ENCODE measurements at places on chromosomes 3 and 15.

GRCh38 chr3:184222521-184222920 is 6.9 kb upstream of the VWA5B2 start:
- no peak for DNase-seq

GRCh38 chr3:185561374-185561943 is 9.1 kb upstream of the LIPH start:
- DNase-seq, result no peak

DNA sequence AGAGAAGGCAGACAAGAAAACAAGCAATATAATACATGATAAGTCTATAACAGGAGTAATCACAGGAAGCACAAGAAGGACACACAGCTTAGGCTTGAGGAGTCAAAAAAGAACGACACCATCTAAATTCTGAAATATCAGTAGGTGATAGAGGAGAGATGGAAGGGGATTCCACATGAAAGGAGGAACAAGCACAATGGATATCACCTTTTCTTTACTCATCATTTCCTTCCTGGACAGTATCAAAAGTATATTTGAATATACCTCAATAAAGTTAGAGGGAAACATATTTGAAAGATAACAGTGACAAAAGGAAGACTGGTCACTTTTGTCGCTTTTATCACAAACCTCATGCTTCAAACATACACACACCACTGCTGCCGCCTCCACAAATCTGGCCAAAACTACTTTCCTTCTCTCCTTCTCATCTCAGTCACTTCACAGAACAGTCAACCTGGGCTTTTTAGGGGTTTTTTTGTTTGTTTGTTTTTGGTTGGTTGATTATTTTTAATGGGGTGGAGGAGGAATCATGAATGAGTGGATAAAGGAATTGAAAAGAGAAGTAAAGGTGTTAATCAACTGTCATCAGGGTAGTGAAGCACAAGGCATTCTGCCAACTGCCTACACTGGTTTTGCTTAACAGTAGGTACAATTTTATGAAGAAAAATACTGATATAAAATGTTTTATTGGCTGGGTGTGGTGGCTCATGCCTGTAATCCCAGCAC is 18.5 kb downstream of the DENND4A start:
- no peak for DNase-seq

- DNase-seq, result no peak
Observed at GRCh38 chr15:57446393-57446792, 70.1 kb downstream of the CGNL1 start.

DNA sequence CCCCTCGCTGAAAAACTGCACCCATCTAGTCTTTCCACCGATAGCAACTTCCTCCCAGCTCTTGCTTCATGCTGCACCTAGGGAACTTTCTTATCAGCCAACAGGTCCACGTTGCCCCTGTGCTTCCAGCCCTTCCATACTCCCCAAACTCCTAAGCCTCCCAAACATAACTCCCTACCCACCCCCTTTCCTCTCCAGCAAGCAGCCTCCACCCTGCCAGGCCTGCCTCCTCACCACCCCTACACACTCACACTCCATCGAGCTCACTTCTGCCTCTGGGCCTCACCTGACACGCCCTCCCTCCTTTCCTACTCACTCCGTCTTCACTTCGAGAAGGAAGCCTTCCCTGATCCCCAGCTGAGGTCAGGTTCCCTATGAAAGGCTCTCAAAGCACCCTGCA is 8.1 kb downstream of the INSYN1 start:
- no peak for DNase-seq

GRCh38 chr3:10526366-10526765 is 21.0 kb upstream of the ATP2B2 start:
- DNase-seq, result no peak

GRCh38 chr3:171189394-171190080 is 163.0 kb upstream of the SLC2A2 start:
- no peak for DNase-seq

DNA sequence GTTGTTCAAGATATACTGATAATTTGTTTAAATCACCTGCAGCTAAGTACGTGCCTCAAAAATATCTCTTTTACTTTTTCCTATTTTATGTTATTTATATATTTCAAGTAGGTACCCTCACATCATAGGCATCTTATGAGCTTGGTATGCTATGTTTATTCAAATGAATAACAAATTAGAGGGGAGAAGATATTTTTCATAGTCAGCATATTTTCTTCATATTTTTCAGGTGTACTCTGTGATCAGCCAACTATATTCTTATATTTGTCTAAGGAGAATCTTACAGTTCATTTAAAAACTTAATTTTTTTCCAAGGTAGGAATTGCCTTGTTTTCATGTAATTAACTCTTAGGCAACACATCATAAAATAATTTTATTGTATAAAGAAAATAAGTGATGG is 421.1 kb upstream of the GRM7 start:
- no peak for DNase-seq

DNA sequence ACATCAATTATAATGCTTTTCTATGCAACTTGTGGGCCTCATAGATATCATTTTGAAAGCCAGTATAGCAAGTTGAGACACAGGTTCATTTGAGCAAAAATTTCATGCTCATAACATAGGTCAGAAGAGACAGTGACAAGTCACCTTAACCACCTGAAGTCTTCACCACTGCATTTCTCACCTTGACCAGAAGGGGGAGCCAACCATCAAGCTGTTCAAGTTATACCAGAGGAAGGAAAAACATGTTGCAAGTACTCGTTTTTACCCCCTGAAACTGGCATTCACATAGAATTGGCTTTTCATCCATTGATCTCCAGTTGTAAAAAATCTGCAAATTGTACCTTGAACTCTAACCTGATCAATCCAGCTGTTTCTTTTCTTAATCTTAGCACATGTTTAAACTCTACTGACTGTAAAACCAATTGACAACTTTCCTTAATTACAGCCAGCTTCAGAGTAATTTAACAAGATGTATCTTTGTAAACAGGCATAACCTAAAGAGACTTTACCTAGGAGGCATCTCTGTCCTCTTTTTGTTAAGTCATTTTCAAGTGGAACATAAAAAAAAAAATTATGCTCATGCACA is 1.4 kb downstream of the LMOD3 start:
- DNase-seq, result no peak

DNA sequence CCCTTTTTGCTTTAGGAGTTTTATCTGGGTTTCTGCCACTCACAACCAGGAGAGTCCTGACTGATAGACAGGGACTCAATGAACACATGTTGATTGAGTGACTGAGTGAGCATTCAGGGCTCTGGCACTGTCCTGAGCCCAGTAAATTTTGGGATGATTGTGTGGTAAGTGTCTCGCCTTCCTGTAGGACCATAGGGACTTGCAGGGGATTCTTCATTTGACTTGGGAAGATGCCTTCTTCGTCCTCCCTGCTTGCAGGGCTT is 22.3 kb upstream of the FLNB start:
- DNase-seq, result no peak

DNA sequence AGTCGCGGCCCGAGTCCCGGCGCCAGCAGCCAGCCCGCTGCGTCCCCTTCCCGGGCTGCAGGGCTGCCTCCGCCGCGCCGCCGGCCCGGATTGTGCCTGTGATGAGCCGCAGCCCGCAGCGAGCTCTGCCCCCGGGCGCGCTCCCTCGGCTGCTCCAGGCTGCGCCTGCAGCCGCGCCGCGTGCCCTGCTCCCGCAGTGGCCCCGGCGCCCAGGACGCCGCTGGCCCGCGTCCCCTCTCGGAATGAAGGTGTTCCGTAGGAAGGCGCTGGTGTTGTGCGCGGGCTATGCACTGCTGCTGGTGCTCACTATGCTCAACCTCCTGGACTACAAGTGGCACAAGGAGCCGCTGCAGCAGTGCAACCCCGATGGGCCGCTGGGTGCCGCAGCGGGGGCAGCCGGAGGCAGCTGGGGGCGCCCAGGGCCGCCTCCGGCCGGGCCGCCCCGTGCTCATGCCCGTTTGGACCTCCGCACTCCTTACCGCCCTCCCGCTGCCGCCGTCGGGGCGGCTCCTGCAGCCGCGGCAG is 1.2 kb downstream of the CHST2 start:
- DNase-seq, result no peak

- DNase-seq, result no peak
Observed at GRCh38 chr3:144462337-144462736, 490.7 kb downstream of the DIPK2A start.

DNA sequence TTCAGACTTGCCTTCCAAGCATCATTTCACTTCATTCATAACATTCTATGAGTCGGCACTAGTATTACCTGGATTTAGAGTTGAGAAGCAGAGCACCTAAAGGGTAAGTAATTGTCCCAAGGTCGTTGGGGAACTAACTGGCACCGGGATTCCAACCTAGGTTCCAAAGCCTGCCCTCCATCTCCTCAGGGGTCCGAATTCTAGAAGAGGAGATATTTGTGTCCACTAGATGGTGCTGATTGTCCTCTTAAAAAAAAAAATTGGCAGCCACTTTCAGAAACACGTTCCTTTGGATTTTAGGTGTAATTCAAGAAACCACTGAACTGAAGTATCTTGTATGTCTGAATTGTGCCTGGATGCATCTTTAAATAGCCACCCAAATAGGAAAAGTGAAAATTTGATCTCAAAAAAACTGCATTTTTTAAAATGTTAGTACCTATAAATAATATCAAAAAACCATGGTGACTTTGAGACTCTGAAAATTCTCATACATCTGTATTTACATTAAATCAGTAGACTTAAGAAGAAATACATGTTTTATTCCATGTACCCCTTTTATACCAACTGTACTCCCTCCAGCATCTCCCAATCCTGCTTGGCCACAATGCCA is 3.9 kb upstream of the FSIP1 start:
- no peak for DNase-seq

DNA sequence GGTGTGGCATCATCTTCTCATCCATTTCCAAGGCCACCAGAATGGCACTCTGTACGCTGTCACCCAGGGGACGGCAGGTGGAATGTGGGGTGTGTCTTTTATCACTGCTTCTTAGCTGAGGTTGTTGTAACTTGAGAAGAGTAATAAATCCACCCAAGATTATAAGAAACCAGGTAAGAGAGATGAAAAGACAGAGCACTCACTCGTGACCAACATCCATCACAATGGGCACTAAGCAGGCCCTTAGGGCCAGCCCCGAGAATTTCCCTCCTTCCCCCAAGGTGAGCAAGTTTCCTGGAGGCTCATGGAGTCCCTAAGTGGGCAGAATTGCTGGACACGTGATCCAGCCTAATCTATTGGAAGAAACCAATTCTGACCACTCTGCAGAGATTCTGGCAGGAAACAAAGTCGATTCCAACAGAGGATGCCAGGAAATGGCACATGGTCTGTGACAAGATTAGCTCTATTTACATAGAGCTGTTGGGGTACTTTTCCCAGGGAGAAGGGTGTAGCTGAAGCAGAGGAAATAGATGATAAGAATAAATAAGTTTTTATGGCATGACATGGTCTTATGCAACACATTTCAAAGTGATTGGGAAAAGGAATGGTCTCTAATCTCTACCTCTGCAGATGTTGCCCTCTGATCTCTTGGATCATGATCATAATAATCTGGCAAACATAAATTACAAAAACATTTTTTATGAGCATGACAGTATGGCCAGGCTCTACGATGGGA is 22.5 kb downstream of the SLC6A20 start:
- DNase-seq, result no peak

- DNase-seq, result no peak
Observed at GRCh38 chr3:73332558-73332957, 271.1 kb downstream of the EBLN2 start.

DNA sequence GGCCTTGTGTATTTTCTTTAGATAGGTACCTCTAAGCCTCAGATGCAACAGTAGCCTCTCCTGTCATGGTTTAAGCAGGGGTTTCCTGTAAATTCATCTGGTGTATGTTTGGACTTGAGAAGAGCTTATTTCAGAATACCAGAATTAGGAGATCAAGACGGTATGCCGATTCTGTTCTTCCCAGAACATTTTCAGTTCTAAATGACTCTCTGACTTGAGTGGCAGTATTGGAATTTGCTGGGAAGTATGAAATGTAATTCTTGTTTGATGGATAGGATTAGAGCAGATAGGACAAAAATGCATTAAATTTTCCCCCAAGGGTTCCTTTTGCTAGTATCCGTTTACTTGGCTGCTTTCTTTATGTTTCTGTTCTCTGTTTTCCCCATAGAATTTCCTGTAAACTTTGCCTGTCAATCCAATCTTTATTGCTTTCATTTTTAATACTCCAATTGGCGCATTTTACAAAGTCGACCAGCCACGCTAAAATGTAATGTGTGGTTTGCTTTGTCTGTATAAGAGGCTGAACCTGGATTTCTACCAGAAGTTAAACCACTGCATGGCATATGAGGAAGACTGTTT is 612.2 kb downstream of the RBMS3 start:
- no peak for DNase-seq

GRCh38 chr3:126341755-126342150 is 15.5 kb downstream of the KLF15 start:
- no peak for DNase-seq

DNA sequence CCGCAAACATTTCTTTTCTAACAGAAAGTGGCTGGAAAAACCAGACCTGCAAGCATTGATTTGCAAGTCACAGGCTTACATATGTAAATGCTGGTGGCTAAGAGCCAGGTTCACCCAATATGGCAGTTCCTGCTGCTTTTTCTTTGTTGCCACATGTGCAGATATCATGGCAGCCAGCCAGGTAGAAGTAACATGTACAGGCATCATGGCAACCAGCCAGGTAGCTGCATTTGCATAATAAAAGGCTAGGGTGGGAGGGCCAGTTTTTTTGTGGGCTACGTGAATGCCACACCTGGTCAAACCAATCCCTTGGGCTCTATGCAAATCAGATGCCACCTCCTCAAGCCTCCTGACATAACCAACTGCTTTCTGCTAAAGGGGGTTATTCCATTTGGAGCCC is 2.8 kb upstream of the SMCO1 start:
- no peak for DNase-seq

GRCh38 chr3:147431751-147432150 is 22.6 kb downstream of the ZIC1 start:
- DNase-seq, result no peak

GRCh38 chr3:79362571-79363270 is 405.1 kb downstream of the ROBO1 start:
- no peak for DNase-seq

DNA sequence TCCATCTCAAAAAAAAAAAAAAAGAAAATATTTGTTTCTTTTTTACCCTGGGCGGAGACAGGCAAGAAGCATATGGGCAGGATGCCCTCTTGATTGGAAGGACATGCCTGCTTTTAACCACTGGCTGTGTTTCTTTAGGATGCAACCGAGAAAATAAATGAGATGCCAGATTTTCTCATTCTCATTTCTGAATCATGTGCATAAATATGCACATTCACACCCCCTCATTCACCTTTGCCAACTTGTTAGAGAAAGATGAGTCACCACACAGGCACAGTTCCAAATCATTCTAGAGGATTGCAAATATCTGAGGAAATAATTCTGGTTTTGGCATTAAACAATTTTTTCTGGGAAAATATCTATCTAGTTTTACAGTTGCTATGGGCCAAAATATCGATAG is 3.3 kb downstream of the LIPH start:
- no peak for DNase-seq

GRCh38 chr3:165192610-165193192 is 3.5 kb downstream of the SLITRK3 start:
- no peak for DNase-seq

- no peak for DNase-seq
Observed at GRCh38 chr3:31092748-31093589, 198.5 kb upstream of the GADL1 start.

- DNase-seq, result no peak
Observed at GRCh38 chr3:97245201-97245910, 431.0 kb downstream of the EPHA6 start.
